Brain pericyte (primary cell): ENCODE measurements at places on chromosomes 5 and 9.

DNA sequence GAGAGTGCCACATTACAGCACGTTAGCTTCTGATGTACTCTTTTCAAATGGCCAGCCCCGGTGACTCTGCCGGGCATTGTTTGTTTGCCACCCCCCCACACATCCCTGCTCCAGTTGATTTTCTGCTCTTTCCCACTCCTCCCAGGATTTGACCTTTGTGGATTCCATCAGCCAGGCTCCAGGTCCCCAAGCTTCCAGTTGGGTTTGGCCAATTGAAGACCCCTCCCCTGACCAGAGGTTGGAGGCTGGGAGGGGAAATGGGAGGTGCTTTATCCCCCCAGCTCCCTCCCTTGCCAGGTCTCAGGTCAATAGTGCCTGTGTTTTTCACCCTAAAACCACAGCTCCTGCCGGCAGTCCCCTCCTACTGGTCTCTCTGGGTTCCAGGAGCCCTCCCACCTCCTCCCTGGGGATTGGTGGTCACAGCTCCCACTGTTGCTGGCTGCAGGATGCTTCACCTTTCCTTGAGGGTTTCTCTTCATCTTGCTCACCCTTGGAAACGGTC lies 34.9 kb downstream of the IRF1 start:
- DNase-seq, result no peak

- no peak for DNase-seq
Observed at GRCh38 chr5:30781643-30782042, 411.8 kb upstream of the CDH6 start.

DNA sequence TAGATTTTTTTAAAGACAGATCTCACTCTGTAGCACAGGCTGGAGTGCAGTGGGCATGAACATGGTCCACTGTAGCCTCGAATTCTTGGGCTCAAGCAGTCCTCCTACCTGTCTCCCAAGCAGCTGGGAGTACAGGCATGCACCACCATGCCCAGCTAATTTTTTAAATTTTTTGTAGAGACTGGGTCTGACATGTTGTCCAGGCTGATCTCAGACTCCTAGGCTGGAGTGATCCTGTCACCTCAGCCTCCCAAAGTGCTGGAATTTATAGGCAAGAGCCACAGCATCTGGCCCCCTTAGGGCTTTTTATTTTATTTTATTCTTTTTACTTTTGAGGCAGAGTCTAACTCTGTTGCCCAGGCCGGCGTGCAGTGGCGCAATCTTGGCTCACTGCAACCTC lies 56.4 kb downstream of the NSD1 start:
- no peak for DNase-seq

- DNase-seq, result no peak
Observed at GRCh38 chr9:129161534-129161837, 16.6 kb downstream of the IER5L start.

GRCh38 chr9:138102246-138103051 lies 224.9 kb downstream of the CACNA1B start:
- DNase-seq, result no peak

DNA sequence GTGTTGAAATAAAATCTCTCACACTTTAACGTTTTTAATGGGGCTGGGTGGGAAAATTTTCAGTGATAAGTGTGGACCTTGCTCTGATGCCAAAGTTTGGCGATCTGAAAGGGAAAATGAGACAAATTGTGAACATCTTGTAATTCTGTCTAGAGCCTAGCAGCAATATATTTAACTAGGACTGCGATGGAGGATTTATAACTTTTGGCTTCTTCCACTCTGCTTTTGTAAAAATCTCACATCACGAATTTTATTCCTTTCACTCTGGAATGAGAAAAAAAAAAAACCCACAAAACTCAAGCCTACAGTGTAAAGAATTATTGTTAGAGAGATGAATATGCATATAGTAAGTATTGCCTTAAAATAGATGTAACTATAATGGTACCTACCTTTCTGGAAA lies 19.9 kb downstream of the CCNH start:
- no peak for DNase-seq

DNA sequence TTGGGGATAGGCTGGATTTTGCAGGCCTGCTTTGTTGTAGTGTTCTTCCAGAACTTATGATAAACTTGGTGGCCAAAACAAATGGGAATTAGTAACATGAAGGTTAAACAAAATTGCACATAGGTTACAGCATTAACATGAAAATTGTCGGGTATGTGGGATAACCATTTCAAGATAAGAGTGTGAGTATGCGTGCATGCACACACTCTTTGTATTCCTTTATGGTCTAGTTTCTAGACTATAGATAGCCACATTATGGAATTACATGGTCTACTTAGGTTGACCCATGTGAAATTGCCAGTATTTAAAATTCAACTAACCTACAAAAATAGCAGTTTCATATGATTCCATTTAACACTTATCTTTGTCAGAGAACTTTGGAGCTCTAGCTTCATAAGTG lies 1.4 kb downstream of the HMGCR start:
- DNase-seq, result no peak

GRCh38 chr5:135600152-135600570 lies 21.4 kb upstream of the CXCL14 start:
- DNase-seq, result no peak

DNA sequence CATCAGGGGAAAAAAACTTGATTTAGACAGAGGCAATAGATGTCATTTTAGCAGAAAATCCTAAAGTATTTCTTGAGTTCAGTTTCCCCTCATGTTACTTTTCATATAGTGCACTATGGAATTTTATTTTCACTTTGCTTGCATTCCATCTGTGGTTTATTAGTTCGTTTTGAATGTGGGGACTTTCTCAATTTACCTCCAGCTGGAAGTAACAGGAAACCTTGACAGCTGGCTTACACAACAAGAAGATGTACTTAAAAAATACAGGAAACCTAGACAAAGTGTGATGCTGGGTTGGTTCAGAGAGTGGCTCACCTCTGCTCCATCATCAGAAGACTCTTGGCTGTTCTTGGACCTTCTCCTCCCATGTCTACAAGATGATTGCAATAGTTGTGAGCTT lies 567.0 kb downstream of the CETN3 start:
- no peak for DNase-seq

- DNase-seq, result no peak
Observed at GRCh38 chr5:51201024-51201423, 182.2 kb upstream of the ISL1 start.

DNA sequence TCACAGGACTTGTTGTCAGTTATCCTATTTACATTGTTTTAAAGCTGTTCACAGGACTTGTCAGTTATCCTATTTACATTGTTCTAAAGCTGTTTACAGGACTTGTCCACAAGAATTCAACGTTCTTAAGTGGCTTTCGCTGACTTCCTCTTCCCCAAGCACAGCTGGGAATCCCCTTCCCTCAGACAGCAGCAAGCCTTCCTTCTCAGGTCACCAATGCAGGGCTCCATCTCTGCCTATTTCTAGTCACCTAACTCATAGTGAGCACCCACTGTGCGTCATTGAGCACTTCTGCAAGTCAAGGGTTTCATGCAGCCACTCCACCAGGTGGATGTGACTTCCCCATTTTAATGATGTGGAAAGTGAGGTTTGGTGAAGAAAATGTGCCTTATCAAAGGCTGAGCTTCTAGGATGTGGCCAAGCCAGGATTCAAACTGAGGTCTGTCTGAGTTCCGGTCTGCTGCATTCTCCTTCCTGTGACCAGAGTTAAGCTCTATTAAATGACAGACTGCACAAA lies 109.8 kb upstream of the ZNF462 start:
- no peak for DNase-seq

DNA sequence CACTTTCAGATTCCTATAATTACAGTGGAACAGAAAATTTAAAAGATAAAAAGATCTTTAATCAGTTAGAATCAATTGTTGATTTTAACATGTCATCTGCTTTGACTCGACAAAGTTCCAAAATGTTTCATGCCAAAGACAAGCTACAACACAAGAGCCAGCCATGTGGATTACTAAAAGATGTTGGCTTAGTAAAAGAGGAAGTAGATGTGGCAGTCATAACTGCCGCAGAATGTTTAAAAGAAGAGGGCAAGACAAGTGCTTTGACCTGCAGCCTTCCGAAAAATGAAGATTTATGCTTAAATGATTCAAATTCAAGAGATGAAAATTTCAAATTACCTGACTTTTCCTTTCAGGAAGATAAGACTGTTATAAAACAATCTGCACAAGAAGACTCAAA lies 29.5 kb downstream of the ZFYVE16 start:
- no peak for DNase-seq

- no peak for DNase-seq
Observed at GRCh38 chr9:74379718-74380117, 117.4 kb upstream of the RORB start.

- no peak for DNase-seq
Observed at GRCh38 chr5:102627315-102627714, 127.8 kb upstream of the PAM start.

- no peak for DNase-seq
Observed at GRCh38 chr5:141504216-141504615, 15.3 kb downstream of the PCDHGC5 start.

DNA sequence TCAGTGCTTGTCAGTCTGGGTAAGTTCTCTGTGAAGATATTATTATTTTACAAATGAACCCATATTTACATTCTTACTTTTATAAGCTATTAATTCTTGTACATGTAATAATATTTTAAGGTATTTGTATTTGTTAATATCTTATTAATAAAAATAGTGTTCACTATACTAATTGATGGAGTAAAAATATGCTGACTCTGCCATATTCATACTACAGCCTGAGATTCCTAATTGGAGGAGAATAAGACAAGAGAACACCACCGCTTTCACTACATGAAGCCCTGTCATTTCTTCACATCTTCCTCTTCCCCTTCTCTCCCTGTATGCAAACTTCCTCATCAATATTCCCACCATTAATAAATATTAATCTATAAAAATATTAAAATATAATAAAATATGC lies 167.6 kb upstream of the TUSC1 start:
- DNase-seq, result no peak

GRCh38 chr5:106906199-106906598 lies 764.5 kb downstream of the EFNA5 start:
- no peak for DNase-seq

DNA sequence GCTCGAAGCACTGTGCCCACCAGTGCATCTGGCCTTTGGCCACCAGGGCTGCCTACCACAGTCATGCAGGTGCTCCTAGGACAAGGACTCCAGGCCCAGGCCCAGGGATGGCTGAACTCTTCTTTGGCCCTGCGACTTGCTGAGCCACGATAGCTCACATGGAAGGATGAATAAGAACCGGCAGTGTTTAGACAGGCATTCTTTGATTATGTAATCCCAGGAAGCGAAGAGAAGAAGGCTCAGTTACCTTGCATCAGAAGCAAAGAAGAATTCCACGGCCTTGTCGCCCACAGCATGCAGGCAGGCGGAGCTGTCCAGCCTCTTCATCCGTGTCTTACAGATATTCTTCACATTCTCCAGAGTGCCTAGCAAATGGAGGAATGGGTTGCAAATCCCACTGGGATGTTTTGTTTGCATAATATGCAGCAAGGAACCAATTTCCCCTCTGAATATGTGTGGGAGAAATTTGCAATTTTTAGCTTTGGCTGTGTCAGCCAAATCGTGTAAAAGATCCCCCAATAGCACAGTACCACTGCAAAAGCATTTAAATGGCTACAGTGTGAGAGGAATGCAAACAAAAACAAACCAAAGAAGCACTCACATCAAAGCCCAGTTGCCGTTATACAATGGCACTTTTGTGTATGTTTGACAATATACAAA lies 29.1 kb downstream of the GFPT2 start:
- DNase-seq, result no peak

GRCh38 chr5:14503681-14504331 lies 77.8 kb upstream of the OTULINL start:
- no peak for DNase-seq

- DNase-seq, result no peak
Observed at GRCh38 chr9:4010309-4010708, 289.6 kb downstream of the GLIS3 start.
